ENCODE measurements at places on chromosomes 7 and 10. TPM values are rescaled to one million over a fixed set of nuclear protein-coding genes. Genes with fewer than 3 reads are reported as not detected.

GRCh38 chr10:72310241-72310633 is 36.5 kb downstream of the DDIT4 start:
- no peak overlapping the region for H3K4me3 ChIP-seq
- no peak overlapping the region for H3K27ac ChIP-seq
- no peaks in the 10 kb centered on the region for H3K36me3 ChIP-seq
- H3K27me3 ChIP-seq, result no peaks in the 10 kb centered on the region
- H3K4me1 ChIP-seq, result no peaks in the 10 kb centered on the region

DNA sequence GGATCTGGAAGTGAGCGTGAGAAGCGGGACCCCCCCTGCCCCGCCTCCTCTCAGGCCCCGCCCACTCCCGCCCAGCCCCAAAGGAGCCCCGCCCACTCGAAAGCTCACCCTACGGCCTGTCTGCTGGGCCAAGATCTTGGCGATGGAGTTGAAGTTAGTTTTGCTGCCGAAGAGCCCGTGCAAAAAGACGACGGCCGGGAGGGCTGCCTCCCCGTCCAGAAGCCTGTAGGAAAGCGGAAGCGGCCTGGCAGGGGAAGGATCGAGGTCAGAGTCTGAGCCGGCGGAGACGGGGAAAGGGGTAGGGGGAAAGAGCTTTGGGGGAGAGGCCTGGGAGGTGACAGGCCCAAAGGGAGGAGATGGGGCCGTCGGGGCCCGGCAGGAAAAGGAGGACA is 386 bp downstream of the ABHD11 start:
- peak; percentile 89 for DNase-seq
- no peaks in the 10 kb centered on the region for H3K4me1 ChIP-seq
- no peaks in the 10 kb centered on the region for H3K36me3 ChIP-seq
- H3K27ac ChIP-seq, result no peak overlapping the region
- no peaks in the 10 kb centered on the region for H3K27me3 ChIP-seq

- no peaks in the 10 kb centered on the region for H3K4me1 ChIP-seq
- H3K4me3 ChIP-seq, result no peak overlapping the region
- no peak overlapping the region for H3K27ac ChIP-seq
- no peaks in the 10 kb centered on the region for H3K36me3 ChIP-seq
- H3K27me3 ChIP-seq, result no peaks in the 10 kb centered on the region
- DNase-seq, result no peak
Measured at GRCh38 chr7:126657599-126658358, 595.0 kb downstream of the GRM8 start.

GRCh38 chr10:6348096-6348874 is 145.6 kb downstream of the PFKFB3 start:
- no peak for DNase-seq
- no peaks in the 10 kb centered on the region for H3K4me1 ChIP-seq
- H3K27me3 ChIP-seq, result no peaks in the 10 kb centered on the region

The OR2A7 gene
- 1.5 TPM for total RNA-seq

- H3K36me3 ChIP-seq, result no peaks in the 10 kb centered on the region
- H3K27ac ChIP-seq, result no peak overlapping the region
- H3K27me3 ChIP-seq, result no peaks in the 10 kb centered on the region
Measured at GRCh38 chr7:85135977-85136376, 50.9 kb downstream of the SEMA3D start.
